B cell (primary cell): ENCODE measurements at places on chromosomes 6 and 20. TPM values are rescaled to one million over a fixed set of nuclear protein-coding genes. Genes with fewer than 3 reads are reported as not detected.

The SLC22A2 gene
- not detected in 2 replicates for total RNA-seq

The DNAH8 gene
- 1.0 and 1.1 TPM in 2 replicates for total RNA-seq

The GATA5 gene
- total RNA-seq, result not detected in 2 replicates

The TMEM74B gene
- 0.42 and 0.73 TPM in 2 replicates for total RNA-seq

The PSORS1C2 gene
- total RNA-seq, result not detected in 2 replicates

The SYNE1 gene
- 108 and 125 TPM in 2 replicates for total RNA-seq

The IL17F gene
- total RNA-seq, result not detected in 2 replicates

The BCAS1 gene
- 1.0 and 1.1 TPM in 2 replicates for total RNA-seq

The CLIC5 gene
- total RNA-seq, result 0.80 and 0.96 TPM in 2 replicates

The SIRPB2 gene
- not detected in 2 replicates for total RNA-seq

The SEMG1 gene
- not detected in 2 replicates for total RNA-seq

The KIF25 gene
- not detected in 2 replicates for total RNA-seq

DNA sequence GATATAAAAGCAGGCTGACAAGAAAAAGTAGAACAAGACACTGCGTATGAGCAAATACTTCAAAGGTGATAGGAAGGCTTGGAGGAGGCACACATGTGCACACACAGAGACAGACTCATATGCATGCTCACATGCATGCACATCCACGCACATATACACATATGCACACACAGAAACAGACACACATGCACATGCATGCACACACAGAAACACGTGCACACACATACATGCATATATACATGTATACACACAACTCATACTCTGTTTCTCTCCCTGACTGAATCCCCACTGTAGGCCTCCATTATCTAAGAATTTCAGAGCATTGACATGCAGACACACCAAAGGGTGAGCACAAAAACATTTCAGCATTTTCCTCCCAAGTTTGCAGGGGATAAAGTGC lies 43.7 kb downstream of the VGLL2 start:
- no peak for DNase-seq

GRCh38 chr6:98041921-98042320 lies 758.9 kb upstream of the MMS22L start:
- DNase-seq, result no peak

DNA sequence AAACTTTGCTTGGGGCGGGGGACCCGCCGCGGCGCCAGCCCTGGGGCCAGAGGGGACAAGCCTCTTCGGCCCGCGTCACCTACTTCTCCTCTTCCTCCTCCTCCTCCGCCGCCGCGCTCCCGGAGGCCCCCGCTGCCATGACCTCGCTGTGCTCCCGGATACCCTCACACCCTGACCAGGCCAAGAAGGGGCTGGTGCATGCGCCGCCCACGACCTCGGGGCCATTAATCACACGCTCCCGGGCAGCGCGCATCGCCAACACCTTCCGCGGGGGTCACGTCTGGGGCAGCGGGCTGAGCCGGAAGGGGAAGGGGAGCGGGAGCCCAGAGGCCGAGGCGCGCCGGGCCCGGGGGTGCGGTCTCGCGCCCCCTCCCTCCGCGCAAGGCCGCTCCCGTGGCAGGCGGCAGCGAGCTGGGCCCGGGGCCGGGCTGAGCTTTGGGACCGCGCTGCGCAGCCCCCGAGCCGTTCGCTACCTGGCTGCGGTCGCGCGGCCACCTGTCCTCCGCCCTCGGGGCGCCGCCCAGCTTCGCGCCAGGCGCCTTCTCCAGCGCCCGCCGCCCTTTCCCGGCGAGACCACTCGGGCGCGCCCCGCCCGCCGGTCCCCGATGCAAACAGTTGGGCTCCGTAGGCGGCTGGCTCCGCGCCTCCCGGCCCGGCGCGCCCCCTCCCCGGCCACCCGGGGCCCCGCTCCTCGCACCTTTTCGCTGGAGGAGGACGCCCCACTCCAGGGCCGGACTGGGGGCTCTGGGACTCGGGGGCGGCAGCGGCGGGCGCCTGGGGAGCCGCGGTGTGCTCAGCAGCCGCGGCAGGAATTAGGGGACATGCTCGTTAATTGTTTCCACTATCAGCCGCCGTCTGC lies 575 bp upstream of the CNR1 start:
- peak; percentile 79 for DNase-seq

DNA sequence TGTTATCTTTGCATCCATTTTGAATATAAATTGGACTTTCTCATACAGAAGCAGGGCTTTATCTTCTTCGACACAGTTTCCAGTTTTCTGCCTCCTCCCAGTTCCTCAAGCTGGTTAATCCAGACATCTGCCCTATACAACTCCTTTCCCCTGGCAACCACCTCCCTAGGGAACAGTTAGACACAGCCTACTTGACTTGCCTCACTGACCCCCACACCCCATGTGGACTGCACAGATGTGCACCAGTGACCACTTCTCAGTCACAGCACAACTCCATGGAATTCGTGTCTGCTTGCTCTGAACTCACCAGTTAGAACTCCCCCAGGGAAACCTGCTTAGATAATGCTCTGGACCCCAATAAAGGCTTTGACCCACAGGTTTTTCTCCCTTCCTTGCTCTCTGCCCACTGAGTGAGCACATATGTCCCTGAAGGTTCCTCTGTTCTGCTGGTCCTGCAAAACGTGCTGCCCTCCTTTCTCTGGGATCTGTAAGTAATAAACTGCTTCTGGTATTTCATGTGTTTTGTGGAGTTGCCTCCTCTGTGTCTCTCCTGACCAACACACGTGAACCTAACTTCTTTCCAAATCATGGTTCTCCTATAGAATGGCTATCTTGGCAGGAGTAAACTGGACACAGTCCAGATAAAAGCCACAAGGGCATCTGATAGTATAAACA lies 351.2 kb downstream of the CD83 start:
- no peak for DNase-seq

- peak; percentile 58 for DNase-seq
These were observed 175.9 kb downstream of the ZDHHC14 start for GRCh38 chr6:157556671-157557430.

DNA sequence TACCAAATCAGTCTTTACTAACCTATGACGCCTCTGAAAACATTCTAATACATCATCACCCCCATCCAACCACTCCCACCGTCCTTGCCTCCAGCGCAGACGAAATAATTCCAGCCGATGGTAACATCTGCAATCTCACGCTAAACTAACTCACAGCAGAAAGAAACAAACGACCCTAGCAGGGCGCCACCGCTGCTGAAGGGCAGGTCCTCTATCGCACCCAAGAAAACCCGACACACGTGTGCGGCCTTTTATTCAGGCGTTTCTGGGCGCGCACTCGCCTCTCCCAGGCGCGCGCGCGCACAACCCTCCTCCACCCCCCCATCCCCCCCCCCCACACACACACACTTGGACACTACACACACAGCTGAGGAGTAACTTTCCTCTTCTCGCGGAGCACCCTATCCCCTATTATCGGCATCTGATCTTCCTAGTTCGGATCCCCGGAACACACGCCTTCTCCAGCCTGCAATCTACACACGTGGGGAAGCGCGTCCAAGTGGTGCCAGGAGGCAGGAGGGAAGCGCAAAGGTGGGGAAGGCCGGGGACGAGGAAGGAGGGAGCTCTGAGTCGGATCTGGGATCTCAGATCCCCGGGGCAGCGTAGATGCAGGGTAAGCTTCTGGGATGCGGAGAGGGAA lies 1.4 kb downstream of the GFOD1 start:
- peak; percentile 75 for DNase-seq

DNA sequence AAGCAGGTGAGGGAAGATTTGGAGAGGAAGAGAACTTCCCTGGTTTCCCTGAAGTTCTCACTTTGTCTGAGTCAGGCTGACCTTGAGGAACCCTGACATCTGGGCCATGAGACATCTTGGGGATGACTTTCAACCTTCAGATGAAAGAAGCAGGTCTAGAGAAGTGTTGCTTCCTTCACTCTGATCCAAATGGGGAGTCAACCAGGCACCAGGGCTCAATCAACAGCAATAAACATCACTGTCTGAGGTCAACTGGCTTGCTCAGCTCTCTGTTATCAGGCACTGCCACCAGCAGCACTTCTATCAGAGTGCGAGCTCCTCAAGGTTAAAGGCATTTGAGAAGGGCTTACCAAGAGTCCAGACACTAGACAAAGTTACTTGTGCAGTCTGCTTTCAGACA lies 6.3 kb downstream of the ACOT8 start:
- no peak for DNase-seq

DNA sequence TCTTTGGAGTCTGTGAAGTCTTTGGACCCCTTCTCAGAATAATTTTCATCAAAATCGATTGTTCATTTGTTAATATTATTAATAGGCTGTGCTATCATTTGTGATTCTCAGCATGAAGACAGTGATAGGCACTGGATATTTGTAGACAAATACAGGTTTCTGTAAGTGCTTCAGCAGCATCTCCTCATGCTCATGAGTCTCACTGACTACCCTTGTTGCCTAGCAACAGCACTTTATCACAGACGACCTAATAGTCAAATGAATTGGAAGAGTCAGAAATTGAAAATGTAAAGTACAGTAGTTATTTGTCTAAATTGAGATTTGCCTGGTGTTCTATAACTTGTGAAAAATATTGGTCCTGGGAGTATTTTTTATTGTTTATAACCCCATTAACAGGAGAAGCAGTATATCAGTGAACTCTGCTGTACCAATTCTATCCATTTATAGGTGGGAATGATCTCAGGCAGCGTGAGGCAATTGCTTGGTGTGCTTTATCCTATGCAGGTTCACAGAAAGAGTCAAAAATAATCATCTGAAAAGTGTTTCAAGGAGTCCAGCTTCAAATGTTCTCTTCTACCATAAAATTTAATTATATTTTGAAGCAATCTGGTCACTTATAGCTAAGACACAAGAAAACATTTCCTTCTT lies 684.6 kb downstream of the RFPL4B start:
- no peak for DNase-seq

GRCh38 chr6:29602564-29603361 lies 17.8 kb downstream of the OR2H2 start:
- DNase-seq, result no peak

GRCh38 chr20:47749339-47749738 lies 35.9 kb downstream of the SULF2 start:
- DNase-seq, result no peak

DNA sequence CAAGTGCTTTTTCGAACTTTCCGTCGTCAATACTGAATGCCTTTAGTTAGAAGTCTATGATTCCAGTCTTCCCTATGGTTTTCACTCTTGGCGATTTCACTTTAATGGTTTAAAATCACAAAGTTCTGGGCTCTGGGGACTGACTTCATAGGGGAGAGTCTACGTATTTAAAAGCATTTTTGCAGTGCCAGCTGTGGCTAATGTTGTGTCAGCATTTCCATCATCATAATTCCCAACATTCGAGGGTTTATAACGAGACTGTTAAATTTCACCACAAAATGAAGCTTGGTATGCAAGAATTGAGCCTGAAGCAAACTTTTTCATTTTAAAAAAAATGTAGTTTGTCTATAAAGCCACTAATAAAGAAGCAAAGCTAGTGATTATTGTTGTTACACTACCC lies 242.7 kb downstream of the SOX4 start:
- no peak for DNase-seq

DNA sequence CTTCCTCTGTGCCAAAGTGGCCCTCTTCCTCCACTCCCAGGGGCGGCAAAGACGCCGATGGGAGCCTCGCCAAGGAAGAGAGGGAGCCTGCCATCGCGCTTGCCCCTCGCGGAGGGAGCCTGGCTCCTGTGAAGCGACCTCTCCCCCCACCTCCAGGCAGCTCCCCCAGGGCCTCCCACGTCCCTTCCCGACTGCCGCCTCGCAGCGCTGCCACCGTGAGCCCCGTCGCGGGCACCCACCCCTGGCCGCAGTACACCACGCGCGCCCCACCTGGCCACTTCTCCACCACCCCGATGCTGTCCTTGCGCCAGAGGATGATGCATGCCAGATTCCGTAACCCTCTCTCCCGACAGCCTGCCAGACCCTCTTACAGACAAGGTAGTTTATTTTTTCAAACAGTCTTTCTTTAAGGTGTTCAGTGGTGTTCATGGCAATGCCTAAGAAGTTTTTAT lies 64.9 kb downstream of the FNDC1 start:
- DNase-seq, result no peak

GRCh38 chr6:53725791-53726575 lies 60.4 kb upstream of the KLHL31 start:
- peak; percentile 79 for DNase-seq

DNA sequence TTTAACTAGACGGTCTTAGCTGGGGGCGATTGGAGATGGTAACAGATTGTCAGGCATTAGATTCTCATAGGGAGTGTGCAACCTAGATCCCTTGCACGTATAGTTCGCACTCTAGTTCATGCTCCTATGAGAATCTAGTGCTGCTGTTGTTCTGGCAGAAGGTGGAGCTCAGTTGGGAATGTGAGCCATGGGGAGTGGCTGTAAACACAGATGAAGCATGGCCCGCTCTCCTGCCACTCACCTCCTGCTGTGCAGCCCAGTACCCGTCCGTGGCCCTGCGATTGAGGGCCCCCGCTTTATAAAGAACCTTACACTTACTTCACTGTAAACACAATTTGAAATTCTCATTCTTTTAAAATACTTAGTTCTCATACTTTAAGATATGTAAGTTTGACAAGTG lies 339.4 kb downstream of the CDH26 start:
- no peak for DNase-seq

GRCh38 chr20:58611236-58612030 lies 39.6 kb upstream of the STX16 start:
- no peak for DNase-seq

DNA sequence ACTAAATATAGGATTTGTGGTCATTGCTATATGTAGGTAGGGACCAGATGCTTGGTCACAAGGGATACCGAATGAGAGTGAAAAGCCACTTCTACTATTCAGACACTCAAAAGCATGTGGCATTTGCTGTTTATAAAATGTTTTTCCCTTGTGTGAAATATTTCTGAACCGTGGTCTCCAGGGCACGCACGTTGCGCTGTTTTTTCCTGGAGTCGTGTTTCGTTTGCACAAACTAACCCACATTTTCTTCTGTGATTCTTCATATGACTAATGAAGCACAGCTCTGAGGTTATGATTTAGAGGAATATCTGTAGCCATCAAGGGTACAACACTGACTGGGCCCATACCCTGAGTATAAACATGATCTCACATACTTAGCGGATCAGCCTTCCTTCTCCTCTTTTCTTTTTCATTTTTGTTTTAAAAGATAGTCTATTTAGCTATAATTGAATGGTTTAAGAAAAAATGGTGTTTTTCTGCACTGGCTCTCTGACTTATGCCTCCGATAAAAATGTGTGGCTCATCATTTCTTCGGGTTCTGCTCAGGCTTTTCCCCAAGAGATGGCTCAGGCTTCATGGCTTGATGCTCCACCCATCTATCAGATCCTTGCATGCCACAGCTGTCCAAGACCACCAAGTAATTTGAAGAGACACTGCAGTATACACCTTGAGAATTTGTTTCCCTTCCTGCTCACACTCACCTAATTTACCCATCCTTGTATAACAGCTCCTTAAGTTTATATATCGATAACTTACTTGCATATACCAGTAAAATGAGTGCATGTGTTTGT lies 59.9 kb upstream of the HBS1L start:
- DNase-seq, result no peak

DNA sequence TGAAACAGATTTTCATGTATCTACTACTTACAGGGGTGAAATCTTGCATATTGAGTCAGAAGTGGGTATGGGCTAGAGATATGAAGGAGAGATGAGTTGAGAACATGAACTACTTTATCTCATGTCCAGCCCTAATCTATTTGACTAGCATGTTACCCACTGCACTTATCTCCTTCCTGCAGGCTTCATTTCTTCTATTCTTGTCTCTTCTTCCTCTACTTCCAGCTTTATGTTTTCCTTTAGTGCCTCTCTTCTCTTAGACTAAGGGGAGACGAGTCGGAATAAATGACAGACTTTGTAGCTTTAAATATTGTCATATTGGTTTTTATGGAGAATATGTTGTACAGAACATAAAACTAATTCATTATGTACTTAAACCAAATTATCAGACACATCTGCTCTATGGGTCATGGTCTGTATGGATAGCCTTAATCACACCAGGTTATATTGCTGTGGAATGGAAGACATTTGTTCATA lies 5.3 kb downstream of the RAB32 start:
- DNase-seq, result no peak
